Esophagus muscularis mucosa (tissue), 4 donors: ENCODE measurements at places on chromosomes 4 and X. TPM values are rescaled to one million over a fixed set of nuclear protein-coding genes. Genes with fewer than 3 reads are reported as not detected.

DNA sequence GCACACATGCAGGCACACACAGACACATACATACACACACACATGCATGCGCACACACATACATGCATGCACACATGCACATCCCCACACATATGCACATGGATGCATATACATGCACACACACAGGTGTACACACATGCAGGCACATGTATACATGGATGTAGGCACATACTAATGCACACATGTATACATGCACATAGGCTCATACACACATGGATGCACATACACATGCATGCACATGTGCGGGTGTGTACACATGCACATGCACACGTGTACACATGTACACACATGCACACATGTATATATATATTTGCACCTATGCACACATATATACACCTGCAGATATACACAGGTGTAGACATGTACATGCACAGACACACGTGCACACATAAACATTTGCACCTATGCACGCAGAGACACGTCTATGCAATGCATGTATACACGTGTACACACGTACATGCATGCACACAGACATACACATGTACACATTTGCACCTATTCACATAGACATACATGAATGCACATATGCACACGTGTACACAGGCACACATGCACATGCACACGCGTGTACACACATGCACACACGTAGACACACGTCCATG, 4.0 kb downstream of the PLCXD1 start:
- no peak for DNase-seq

The GPR119 gene
- total RNA-seq = not detected

DNA sequence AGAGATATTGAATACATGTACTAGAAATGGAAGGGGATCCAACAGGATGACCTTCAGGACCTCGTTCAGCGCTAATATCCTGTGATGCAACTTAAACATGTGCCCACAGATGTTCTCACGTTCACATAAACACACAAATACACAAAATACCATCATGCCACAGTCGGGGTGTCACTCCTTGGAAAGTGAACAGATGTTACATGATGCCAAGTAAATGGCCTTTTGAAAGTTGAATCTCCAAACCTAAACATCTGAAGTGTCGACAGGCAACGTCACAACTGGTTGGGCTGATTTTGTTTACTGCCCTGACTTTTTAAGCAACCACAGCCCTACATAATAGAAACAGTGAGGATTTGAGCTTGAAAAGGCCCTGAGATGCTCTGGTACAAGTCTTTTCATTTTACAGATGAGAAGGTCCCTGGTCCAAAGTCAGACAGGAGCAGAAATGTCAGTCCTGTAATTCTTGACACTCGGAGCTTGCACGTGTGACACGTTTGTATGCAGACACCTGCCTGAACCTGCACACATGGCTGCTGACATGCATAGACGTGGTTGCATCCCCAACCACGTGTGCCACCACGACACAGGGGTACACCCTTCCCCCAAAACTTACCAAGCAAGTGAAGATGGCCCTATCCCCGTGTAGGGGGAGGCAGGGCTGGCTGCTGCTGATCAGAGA, 23.5 kb upstream of the BCORL1 start:
- no peak for DNase-seq

GRCh38 chr4:129362691-129363274, 266.8 kb downstream of the C4orf33 start:
- no peak for DNase-seq

DNA sequence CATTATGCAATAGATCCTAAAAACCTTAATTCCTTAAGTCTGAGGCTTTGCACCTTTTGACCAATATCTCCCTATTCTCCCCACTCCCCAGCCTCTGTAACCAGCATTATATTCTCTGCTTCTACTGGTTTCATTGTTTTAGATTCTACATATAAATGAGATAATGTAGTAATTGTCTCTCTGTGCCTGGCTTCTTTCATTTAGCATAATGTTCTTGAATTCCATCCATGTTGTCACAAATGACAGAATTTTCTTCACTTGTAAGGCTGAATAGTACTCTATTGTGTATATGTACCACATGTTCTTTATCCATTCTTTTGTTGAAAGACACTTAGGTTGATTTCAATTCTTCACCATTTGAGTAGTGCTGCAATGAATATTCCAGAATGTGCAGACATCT, 66.0 kb downstream of the MAGEC1 start:
- DNase-seq = no peak

The SMR3B gene
- not detected for total RNA-seq
